GM12891 (cell line): ENCODE measurements at places on chromosomes 5 and 9.

- DNase-seq, result no peak
Measured at GRCh38 chr5:137191179-137191578, 307.9 kb downstream of the SPOCK1 start.

- DNase-seq, result no peak
Measured at GRCh38 chr9:91395106-91395552, 28.5 kb downstream of the NFIL3 start.

- no peak for DNase-seq
Measured at GRCh38 chr9:77011973-77012821, 7.3 kb upstream of the FOXB2 start.

GRCh38 chr9:81628897-81629296 lies 60.5 kb downstream of the TLE1 start:
- no peak for DNase-seq

DNA sequence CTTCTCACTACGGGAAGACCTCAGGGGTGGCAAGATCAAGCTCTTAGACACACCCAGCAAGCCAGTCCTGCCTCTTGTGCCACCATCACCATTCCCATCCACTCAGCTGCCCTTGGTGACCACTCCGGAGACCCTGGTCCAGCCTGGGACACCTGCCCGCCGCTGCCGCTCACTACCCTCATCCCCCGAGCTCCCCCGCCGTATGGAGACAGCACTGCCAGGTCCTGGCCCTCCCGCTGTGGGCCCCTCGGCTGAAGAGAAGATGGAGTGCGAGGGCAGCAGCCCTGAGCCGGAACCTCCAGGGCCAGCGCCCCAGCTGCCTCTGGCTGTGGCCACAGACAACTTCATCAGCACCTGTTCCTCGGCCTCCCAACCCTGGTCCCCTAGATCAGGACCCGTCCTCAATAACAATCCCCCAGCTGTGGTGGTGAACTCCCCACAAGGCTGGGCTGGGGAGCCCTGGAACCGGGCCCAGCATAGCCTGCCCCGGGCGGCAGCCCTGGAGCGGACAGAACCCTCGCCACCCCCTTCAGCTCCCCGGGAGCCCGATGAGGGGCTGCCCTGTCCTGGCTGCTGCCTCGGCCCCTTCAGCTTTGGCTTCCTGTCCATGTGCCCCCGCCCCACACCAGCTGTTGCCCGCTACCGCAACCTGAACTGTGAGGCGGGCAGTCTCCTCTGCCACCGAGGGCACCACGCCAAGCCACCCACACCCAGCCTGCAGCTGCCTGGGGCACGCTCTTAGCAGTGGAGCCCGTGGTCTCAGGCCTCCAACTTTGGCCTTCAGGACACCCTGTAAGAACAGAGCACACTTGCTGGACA lies 4.1 kb downstream of the TESK1 start:
- no peak for DNase-seq

DNA sequence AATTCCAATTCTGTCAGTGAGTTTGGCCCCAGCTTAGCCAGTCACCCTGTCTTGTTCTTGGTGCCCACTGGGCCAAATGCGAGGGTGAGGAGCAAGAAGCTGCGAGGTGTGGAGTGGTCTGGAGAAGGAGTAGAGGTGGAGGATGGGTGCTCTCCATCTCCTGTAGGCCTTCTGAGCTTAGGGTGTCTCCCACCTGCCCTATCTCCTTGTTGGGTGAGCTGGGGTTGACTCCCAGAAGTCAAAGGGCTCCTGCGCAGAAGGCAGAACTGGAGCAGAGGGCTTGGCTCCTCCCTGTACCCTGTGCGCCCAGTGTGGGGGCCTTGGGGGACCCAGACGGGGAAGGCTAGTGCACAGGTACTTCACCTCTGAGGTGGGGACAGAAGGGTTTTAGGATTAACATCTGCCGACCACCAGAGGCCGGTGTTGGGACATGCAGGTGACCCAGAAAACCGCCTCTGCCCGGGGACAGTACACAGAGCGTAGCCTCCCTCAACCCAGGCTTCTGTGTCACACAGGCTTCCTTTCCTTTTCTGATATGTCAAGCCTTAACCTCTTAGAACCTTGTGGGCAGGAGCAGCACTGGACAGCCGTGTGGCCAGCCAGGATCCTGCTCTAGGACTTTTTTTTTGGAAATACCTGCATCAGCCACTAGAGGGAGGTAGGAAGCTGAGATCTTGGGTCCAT lies 16.9 kb downstream of the IL5 start:
- no peak for DNase-seq

DNA sequence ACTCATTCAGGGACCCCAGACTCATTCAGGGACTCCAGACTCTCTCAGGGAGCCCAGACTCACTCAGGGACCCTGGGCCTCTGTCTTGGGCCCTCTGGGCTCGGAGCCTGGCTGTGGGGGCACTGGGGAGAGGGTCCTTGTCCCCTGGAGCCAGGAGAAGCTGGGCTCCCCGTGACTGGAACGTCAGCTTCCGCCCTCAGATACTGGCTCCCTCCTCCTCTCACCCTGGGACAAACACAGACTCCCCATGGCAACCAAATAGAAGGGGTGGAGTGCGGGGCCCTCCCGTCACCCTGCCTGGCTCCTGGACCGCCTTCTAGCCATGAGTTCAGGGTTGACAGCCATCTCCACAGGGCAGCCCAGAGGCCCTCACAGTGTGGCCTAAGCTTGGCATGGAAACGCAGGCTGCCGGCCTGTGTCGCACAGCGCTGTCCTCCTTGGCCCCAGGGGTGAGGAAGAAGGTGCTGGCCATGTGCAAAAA lies 27.6 kb downstream of the ZDHHC11B start:
- DNase-seq, result no peak

GRCh38 chr5:6402939-6403338 lies 24.6 kb upstream of the MED10 start:
- DNase-seq, result no peak

DNA sequence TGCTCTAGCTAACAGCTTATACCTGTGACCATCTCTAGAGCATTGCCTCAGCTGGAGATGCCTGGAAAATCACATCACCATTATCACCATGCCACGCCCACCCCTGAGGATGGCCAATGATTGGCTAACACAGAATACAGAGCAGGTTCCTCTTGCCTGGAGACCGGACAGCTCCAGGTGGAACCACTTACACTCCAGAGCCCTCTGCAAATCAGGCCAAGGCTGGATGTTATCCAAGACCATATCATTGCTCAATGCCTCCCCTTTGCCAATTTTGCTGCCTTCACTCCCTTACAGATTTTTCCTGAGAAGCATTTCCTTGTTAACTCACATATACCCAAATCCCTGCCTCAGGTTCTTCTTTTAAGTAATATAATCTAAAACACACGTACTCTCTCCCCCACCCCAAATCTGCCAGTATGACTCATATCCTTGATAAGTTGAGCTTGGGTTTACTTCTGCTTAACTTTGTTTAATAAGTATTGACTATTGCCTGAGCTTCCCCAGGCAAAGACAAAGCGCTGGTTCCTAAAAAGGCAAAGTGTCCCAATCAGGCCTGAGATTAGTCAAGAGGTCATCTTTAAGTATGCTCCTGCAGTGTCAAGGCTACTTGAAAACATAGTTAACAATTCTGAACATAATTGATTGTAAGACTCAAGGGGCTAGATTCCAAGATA lies 309.6 kb downstream of the EPB41L4A start:
- no peak for DNase-seq

GRCh38 chr5:5705010-5705409 lies 282.5 kb downstream of the ICE1 start:
- no peak for DNase-seq

DNA sequence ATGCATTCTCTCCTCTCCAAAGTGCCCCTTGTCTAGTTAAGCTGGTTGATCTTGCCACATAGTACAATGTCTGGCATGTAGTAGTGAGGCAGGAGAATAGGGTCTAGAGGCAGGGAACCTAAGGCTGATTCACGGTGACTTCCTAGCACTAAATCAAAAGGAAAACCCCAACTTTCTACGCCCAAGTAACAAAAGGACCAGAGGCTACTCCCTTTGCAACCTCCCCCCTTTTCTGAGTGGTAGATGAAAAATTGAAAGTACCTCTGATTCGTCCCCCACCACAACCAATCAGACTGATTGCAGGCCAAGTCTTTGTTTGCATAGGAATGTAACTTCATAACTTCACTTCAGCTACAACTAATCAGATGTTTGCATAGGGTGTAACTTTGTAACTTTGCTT lies 278.8 kb downstream of the PSAT1 start:
- DNase-seq, result no peak
